ENCODE measurements at places on chromosomes 3 and 15.

DNA sequence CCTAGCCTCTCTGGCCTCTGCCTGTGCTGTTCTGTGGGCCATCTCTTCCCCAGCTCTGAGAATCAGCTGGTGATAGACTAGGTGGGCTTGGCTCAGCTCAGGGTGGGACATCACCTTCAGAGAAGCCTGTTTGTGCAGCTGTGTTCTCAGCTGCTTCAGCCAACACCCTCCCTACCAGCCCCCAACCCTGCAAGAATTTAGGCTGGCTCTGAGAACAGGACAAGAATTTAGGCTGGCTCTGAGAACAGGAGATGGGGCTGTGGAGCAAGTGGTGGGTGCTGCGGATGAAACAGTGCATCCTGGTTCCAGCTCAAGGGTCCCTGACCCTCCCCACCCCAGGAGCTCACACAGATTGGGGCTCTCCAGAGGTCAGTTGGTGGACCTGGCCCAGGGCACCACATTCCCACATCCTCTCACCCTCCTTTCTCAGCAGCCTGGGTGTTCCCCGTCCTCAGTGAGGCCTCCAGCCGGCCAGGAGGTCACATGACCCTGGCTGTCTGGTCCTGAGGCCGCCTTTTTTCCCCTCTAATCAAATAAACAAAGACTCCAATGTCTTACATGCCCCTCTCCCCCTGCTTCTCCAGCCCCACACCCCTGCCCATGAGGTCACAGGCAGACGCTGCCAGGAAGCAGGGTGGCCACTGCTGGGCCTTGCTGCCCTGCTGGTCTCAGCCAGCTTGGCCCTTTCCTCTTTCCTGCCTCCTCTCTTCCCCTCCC is 14.9 kb downstream of the PLEKHO2 start:
- DNase-seq, result no peak

DNA sequence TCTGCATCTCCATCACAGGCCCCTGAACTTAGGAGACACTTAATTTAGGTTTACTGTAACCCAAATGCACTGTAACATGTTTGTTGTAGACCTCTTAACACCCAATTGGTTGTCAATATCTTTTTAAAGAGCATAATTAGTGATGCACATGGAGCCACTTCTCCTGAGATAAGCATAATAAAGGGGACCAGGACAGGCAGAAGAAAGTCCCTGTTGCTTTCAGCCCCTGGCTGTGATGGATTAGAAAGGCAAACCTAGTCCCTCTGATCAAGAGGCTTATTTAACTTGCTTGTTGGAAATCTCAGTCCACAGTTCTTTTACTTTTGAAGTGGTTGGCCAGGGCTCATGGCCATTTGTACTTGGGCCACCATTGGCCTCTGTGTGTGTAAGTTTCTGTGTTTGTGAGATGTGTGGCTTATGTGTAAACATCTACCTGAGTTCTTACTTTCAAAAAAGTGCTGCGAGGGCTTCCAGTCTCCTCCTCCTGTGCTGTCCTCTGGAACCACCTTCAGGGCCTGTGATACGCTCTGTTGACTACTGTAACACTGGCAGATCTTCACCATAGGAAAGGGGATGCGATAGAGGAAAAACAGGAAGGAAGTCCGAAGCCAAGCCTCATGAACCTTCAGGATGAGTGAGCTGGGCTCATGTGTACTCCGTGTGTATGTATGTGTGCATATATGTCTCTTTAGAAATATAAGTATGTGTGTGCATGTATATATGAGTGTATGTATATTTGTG is 136.2 kb downstream of the EPHB1 start:
- DNase-seq, result no peak

GRCh38 chr3:58009749-58010535 is 1.7 kb downstream of the FLNB start:
- DNase-seq, result no peak

DNA sequence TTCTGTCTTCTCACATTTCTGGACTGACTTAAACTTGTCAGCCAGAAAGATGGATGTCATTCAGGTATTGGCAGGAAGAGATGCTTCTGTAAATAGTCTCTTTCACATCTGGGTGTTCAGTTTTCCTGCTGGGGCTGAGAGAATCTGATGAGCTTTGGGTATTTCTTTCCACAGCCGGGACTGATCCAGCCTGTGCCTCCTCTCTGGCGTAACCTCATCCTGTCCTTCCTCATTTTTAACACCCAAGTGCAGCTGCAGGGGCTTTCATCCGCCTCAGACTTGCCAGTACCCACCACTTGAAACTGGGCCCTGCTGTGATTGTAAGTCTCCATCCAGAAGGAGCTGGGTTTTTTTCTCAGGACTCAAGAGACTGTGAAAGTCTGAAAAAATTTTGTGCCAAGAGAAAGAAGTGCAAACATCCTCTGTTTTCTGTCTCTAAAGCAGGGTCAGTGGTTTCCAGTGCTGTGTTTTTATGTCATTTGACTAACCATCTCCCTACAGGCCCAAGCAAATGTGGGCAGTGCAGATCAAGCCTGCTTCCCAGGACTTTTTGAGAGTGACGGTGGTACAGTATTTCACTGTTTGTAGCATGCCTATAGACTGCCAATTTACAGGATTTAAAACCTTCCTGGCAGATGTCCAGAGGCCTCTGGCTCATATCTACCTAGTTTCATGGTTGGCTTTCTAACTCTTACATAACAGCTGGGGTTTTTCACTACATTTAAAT is 342.7 kb downstream of the PTPRG start:
- no peak for DNase-seq

GRCh38 chr3:178189854-178190253 is 346.4 kb upstream of the KCNMB2 start:
- no peak for DNase-seq

DNA sequence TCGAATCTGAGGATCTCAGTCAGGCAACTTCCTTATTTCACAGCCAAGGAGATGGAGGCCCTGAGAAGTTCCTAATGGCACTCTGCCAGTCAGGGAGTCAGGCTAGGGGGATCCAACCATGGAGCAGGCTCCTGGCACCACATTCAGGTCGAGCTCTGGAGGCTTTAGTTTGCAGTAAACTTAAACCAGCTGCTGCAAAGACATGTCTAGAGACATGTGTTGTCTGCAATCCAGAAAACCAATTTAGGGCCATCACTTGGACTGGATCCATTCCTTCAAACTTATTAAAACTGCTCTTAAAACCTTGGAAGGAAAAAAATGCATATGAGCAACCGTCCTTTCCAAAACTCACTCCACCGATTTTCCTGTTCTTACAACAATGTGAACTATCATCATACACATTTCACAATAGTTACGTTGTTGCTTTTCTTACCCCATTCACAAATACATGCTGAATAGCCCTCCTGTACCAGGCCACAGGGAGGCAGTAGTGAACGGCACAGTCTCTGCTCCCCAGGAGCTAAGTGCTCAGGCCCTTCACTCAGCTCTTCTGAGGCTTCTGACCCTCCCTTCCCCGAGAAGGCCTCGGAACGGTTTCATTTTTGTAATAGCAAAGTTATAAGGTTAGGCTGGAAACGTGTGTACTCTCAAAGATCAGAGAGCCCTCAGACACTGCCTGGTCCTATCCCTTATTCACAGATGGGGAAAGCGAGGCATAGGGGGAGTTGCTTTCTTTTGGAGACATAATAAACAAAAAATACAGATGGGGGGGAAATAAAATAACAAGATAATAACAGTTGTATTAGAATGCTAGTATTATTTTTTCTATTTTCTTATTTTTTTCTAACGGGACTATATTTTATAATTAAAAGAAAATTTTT is 20.1 kb downstream of the RFT1 start:
- no peak for DNase-seq

DNA sequence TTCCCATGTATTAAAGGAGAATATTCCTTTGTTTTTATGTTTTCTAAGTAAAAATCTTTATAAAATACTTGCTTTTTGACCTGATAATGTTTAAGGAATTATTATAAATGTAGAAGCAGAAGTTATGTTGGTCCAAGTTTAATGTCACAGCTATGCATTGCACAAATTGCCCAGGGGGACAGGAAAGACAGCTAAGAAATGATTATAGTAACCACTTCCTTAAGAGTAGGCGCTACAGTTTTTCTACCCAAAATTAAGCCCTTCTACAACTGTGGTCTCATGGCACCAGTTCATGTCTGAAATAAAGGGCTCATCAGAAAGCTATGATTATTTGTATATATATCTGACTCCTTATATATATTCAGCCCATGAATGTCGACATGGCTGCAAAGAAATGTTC is 176.4 kb downstream of the GBE1 start:
- DNase-seq, result no peak

- DNase-seq, result no peak
Measured at GRCh38 chr3:26058901-26059321, 269.0 kb downstream of the OXSM start.

- no peak for DNase-seq
Measured at GRCh38 chr3:69079269-69080159, 651 bp downstream of the UBA3 start.

- no peak for DNase-seq
Measured at GRCh38 chr15:70324001-70324974, 226.6 kb upstream of the TLE3 start.

GRCh38 chr15:70197945-70198361 is 100.2 kb upstream of the TLE3 start:
- no peak for DNase-seq

DNA sequence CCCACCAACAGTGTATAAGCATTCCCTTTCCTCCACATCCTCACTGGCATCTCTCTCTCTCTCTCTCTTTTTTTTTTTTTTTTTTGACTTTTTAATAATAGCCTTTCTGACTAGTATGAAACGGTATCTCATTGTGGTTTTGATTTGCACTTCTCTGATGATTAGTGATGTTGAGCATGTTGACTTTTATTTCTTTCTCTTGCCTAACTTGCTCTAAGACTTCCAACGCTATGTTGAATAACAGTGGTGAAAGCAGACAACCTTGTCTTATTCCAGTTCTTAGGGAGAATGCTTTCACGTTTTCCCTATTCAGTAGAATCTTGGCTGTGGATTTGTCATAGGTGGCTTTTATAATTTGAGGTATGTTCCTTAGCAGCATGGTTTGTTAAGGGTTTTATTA is 249.4 kb upstream of the MDFIC2 start:
- no peak for DNase-seq

GRCh38 chr3:11845651-11846050 is 1.0 kb downstream of the TAMM41 start:
- DNase-seq, result no peak

DNA sequence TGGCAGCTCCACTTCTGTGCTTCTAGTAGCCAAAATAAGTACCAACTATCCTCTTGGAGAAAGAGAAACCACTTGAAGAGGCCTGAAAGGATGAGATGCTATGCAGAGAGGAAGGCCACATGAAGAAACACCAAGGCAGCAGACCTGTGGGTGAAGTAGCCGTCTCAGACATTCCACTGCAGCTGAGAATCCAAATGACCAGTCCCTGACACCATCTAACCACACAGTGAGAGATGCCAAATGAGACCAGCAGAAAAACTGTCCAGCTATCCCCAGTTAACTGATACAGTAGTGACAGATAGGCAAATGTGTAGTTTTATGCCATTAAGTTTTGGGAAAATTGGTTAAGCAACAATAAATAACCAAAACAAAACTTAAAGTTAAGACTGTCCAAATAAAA is 47.9 kb upstream of the ZSCAN2 start:
- DNase-seq, result no peak

DNA sequence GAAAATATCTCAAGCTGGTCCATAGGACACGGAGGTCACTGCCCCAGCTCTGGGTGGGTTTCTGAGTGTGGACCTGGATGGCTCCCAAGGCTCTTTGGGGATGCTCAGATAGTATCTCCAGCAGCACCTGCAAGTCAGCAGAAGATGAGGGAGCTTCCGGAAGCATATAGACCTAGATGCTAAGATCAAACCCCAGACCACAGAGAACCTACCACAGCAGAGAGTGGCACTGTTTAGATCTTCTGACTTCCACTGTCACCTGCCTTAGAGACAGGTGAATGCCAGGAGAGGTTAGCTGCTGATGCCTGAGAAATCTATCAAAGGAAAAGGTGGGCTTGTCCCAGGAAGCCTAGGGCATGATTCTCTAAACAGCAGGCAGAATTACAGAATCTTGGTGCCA is 105.7 kb upstream of the TRPM1 start:
- no peak for DNase-seq

GRCh38 chr15:39670687-39671086 is 89.8 kb downstream of the THBS1 start:
- no peak for DNase-seq

- no peak for DNase-seq
Measured at GRCh38 chr3:135706758-135707375, 258.7 kb upstream of the PPP2R3A start.

GRCh38 chr3:73473898-73474416 is 150.8 kb downstream of the PDZRN3 start:
- DNase-seq, result no peak

- DNase-seq, result no peak
Measured at GRCh38 chr3:116111765-116112164, 333.5 kb downstream of the LSAMP start.

DNA sequence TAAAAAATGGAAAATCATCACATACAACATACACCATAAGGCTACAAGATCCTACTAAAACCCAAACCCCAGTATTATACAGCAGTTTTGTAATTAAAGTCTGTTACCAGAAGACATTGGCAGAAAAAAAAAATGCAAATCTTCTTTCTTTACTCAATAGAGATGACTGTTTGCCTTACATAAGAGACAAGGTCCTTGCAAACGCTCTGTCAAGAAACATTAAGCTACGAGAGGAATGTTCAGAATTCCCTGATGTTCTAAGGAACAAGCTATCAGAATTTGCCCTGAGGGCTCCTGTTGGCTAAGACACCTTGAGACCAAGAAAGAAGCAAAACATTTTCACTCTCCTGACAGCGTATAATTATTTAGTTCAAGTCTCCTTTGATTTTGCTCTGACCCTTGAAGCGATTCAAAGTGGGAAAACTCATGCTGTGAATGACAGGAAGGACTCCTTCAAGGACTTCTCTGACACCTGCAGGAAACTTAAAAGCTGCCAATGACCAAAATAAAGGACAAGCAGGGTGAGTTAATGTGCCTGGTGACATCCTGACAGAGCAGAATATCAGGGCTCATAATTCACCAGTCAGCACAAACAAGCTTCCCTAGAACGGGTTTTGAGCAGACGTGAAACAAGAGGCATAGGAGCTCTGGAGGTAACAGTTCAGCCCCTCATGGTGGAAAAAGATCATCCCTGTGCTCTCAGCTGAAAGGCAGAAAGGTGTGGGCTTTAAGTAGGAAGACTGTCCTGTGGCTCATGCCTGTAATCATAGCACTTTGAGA is 2.5 kb downstream of the SCAMP2 start:
- DNase-seq, result no peak

- no peak for DNase-seq
Measured at GRCh38 chr3:4060064-4060463, 243.1 kb upstream of the SETMAR start.

GRCh38 chr3:145628211-145628610 is 532.8 kb downstream of the PLOD2 start:
- DNase-seq, result no peak

- DNase-seq, result no peak
Measured at GRCh38 chr3:150975992-150976368, 3.5 kb upstream of the CLRN1 start.

- no peak for DNase-seq
Measured at GRCh38 chr3:140406655-140407054, 271.2 kb upstream of the TRIM42 start.

GRCh38 chr3:9862391-9863057 is 17.5 kb downstream of the CIDEC start:
- DNase-seq, result no peak
